ENCODE measurements at places on chromosomes 12 and 14.

GRCh38 chr12:53424626-53425514 is 1.2 kb downstream of the AMHR2 start:
- no peak for DNase-seq

- peak; percentile 68 for DNase-seq
These were observed 9.0 kb downstream of the ASIC1 start for GRCh38 chr12:50066402-50066801.

GRCh38 chr12:27151479-27151878 is 69.1 kb upstream of the C12orf71 start:
- DNase-seq, result no peak

GRCh38 chr14:59664741-59665140 is 88.1 kb upstream of the CCDC175 start:
- no peak for DNase-seq

- DNase-seq, result no peak
These were observed 13.6 kb upstream of the GPR68 start for GRCh38 chr14:91258011-91258618.

DNA sequence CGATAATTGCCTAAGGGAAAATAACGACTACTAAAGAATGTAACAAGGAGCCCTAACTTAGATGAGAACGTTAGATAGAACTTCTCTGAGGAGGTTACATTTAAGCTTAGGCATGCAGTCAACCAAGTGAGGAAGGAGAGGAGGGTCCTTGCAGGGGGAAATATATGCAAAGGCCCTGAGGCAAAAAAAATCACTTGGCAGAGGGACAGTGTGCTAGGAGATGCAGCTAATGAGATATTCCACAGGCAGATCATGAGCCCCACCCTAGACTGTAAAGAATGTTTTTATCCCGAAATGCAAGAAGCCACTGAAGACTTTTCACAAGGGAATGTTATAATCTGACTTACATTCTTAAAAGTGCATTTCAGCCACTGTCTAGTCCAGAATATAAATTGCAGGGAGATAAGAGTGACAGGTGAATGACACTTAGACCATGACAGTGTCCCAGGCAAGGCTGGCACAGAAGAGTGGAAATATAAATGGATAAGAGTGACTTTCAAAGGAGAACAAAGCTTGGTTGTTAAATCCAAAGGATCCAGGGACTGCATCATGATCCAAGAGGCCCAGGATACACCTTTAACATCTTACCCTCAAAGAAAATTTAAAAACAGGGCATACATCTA is 61.0 kb downstream of the PPM1H start:
- no peak for DNase-seq

DNA sequence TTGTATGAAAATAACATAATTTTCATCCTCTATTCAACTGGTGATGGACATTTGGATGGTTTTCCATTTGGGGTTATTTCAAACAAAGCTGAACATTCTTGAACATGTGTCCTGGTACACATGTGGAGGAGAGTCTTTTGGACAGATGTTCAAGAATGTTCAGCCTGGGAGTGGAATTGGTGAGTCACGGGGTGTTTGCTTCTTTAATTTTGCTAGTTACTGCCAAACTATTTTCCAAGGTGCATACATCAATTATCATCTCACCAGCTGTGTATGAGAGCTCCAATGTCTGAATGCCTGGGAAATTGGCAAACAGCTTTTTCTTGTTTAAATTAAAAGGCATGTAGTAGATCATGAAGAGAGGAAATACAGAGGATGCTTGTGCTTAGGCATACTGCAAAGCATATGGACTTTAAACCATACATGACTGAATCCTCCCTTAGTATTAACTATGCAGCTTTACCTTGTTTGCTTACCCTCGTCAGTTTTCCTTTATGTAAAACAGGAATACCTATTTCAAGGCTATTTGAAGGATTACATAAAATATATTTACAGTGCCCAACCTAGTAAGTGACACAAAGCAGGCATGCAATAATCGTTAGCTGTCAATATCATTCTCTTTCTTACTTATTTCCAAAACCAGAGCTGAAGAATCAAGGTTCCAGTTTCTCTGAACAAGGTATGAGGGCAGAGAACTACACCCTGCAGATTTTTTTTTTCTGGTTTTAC is 152.1 kb downstream of the ITPR2 start:
- DNase-seq, result no peak

- no peak for DNase-seq
These were observed 20.4 kb downstream of the EGLN3 start for GRCh38 chr14:33930439-33930838.

- DNase-seq, result no peak
These were observed at the start of gene MYF5 for GRCh38 chr12:80716696-80717469. Gene MYF5, plus strand, starts transcription at chr12:80716912. Its CDS starts 152 bp downstream, at chr12:80717064.

DNA sequence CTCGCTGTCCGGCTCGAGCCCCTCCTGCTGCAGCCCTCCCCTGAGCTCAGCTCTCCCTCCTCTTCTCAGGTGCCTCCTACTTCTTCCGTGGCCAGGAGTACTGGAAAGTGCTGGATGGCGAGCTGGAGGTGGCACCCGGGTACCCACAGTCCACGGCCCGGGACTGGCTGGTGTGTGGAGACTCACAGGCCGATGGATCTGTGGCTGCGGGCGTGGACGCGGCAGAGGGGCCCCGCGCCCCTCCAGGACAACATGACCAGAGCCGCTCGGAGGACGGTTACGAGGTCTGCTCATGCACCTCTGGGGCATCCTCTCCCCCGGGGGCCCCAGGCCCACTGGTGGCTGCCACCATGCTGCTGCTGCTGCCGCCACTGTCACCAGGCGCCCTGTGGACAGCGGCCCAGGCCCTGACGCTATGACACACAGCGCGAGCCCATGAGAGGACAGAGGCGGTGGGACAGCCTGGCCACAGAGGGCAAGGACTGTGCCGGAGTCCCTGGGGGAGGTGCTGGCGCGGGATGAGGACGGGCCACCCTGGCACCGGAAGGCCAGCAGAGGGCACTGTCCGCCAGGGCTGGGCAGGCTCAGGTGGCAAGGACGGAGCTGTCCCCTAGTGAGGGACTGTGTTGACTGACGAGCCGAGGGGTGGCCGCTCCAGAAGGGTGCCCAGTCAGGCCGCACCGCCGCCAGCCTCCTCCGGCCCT is 22.8 kb downstream of the MMP17 start:
- no peak for DNase-seq

DNA sequence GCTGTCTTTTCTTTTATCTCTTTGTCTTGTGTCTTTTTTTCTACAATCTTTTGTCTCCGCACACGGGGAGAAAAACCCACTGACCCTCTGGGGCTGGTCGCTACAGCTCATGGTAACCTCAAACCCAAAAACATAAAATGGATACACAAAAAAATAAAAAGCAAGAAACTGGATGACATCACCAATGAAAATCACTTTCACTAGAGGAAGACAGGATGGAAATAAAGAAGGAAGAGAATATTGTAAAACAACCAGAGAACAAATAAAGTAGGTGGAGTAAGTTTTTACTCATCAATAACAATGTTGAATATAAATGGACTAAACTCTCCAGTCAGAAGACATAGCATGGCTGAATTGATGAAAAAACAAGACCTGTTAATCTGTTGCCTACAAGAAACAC is 17.6 kb downstream of the MIPOL1 start:
- DNase-seq, result no peak

DNA sequence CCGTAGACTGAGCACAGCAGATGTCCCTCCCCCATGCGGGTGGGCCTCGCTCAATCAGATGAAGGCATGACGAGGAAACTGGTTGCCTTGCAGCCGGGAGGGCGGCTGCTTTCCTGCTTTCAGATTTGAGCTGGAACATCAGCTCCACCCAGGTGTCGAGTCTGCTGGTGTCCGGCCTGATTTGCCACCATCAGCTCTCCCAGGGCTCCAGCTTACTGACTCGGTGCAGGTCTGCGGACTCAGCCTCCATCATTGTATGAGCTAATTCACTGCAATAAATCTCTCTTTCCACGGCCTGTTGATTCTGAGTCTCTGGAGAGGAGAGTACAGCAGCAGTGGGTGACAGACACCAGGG is 156.2 kb downstream of the KIF26A start:
- no peak for DNase-seq

GRCh38 chr12:132804426-132804861 is 24.2 kb downstream of the GOLGA3 start:
- DNase-seq, result no peak

DNA sequence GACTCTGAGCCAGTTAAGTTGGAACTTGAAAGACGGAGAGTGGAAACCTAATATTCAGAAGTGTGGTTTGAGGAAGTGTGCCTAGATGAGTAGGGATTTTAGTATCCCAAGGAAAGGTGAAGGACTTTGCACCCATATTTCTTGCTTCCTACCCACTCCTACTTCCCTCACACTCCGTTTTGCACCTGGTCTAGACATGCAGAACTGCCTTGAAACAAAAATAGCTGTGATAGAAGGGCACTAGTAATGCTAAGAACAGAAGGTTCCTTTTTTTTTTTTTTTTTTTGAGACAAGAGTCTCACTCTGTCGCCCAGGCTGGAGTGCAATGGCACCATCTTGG is 732 bp upstream of the ARF3 start:
- DNase-seq, result no peak

DNA sequence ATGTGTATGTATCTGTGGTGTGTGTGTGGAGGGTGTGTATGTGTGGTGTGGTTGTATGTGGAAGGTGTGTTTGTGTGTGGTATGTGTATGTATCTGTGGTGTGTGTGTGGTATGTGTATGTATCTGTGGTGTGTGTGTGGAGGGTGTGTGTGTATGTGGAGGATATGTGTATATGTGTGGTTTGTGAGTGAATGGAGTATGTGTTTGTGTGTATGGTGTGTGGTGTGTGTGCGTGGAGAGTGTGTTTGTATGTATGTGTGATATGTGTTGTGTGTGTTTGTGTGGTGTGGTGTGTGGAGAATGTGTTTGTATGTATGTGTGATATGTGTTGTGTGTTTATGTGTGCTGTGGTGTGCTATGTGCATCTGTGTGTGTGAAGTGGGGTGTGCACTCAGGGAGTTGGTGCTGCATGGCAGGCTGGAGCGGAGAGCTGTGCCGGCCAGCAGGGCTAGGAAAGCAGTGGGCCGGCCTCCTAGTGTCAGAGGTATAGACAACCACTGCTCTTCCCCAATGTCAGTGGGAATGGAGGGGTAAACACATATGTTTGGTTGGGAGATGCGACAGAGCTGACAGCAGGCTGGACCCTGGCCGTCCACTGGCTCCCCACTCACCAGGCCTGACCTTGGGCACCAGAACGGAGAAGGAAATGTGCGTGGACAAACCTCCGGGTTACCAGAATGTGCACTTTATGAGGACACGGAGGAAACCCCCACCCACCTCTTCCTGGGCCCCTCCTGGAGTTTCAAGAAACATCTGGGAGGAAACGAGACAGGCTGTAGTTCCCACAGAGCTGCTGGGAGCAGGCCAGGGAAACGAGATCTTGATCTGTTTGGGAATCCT is 60.7 kb downstream of the CLMN start:
- no peak for DNase-seq

GRCh38 chr14:96574633-96575632 is 72.8 kb downstream of the PAPOLA start:
- no peak for DNase-seq

DNA sequence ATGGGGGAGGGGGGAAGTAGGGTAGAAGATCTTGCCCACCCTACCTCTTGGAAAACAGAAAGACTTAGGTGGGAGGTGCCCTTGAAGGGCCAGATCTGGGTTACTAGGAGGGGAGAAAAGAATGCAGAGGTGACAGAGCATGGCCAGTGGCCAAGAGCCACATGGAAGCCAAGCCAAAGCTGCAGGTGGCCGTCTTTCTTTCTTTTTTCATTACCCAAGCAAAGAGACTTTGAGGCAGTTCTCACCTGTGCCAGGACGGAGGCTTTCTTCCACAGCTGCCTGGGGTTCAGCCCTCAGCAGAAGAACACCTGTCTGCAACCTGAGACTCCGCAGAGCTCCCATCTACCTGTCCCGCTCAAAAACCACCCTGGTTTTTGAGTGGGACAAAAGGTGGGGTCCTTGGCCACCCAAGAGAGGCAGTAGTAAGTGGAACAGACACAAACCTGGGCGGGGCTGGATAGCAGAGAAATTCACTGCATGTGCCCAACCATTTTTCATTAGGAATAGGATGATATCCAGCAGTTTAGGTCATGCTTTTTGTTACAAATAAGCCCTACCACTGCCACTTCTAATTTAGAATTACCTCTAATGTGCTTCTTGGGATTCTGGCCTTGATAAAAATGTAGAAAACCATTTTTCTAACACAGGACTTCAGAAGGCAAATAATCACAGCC is 116.5 kb downstream of the DYRK2 start:
- DNase-seq, result no peak

- DNase-seq, result peak; percentile 4
These were observed 125.4 kb downstream of the SNAPC1 start for GRCh38 chr14:61887628-61888027.

DNA sequence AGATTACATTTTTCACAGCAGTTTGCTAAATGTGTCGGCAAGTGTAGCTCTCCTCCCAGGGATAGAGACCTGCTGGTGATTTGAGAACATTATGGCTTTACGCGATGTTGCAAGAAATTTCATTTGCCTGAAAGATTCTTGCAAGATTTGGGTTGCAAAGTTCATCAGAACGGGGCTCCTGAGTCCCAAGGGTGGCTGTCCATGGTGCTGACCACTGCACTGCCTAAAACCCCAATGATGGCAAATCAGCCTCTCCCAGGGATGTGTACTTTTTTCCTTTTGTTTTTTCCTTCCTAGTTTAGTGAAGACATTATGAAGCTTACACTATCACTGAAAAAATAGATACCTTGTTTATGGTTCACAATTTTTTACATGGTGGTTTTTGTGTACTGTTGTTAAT is 85.4 kb downstream of the WSCD2 start:
- DNase-seq, result no peak

DNA sequence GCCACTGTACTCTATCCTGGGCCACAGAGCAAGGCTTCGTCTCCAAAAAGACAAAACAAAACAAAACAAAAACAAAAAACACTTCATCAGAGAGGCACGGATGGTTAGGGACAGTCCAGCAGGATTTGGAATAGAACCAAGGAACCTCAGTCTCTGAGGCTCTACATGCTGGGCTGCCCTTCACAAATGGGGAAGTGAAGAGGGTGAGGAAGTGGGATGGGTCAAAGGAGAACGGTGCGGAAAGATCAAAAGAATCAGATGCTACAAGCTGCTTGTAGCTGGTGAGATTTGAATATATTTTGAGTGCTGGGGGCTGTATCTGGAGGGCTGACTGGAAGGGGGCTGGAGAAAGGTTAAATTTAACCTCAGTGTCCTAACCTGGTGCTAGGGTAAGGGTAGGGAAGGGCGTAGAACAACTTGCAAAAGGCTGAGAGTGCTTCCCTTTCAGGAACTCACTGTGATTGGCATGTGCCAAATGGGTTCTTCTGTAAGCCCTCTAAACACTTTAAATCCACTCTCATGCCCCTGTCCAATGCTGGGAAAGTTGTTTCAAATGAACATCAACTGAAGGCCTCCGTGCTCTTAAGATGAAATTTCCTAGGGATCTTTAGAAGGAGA is 4.6 kb downstream of the FOXJ2 start:
- no peak for DNase-seq

- DNase-seq, result no peak
These were observed 138.0 kb downstream of the ANO2 start for GRCh38 chr12:5807090-5807414.

GRCh38 chr12:55258303-55258702 is 13.9 kb downstream of the OR6C74 start:
- DNase-seq, result no peak

GRCh38 chr12:49051373-49051764 is 9.2 kb downstream of the KMT2D start:
- DNase-seq, result no peak

GRCh38 chr12:116060764-116061163 is 216.7 kb downstream of the MED13L start:
- no peak for DNase-seq

Measured in kidney glomerular epithelial cell (primary cell).